ENCODE measurements at places on chromosomes 4 and X.

- DNase-seq, result no peak
Observed at GRCh38 chr4:114136069-114136468, 156.6 kb upstream of the ARSJ start.

- DNase-seq, result no peak
Observed at GRCh38 chr4:69147334-69147733, 51.1 kb downstream of the UGT2B7 start.

DNA sequence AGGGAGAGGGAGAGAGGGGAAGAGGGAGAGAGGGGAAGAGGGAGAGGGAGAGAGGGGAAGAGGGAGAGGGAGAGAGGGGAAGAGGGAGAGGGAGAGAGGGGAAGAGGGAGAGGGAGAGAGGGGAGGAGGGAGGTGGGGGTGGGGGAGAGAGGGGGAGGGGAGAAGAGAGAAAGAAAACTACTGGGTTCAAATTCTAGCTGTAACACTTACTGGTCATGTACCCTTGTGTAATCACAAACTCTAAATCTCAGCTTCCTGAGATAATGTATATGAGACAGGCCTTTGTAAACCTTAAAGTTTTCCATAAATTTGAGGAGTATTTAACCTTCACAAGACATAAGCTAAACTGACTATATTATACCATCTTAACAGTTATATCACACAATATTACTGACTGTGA is 109.1 kb downstream of the FGF16 start:
- no peak for DNase-seq

GRCh38 chr4:37885496-37885895 is 5.4 kb upstream of the TBC1D1 start:
- no peak for DNase-seq

- no peak for DNase-seq
Observed at GRCh38 chrX:115018040-115018647, 728 bp upstream of the IL13RA2 start.

GRCh38 chrX:102659790-102660757 is 8.8 kb downstream of the GPRASP1 start:
- DNase-seq, result no peak

DNA sequence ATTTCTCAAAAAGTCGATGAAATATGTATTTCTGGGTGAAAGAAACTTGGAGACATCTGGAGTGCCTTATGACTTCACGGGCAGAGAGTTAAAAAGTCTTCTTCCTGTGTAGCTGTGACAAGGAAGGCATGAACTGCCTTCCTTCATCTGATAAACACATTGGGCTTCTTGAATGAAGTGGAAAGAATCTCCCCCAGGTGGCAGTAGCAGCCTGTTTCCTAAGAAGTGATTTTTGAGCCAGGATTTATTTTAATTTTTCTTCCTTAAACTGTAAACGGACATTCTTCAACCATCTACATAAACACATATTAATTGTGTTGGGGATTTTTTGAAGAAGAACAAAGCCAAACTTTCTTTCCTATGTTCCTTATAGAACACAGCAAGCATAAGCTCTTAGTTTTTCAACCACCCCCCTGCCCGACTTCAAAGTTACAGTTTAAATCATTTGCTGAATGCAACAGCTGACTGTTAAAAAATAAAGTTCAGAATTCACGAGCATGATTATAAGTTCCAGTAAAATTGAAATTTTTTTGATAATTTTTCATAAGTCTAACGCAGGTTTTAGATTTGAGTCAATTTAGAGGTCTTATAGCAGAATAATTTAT is 980 bp upstream of the GIMD1 start:
- peak; percentile 53 for DNase-seq

- no peak for DNase-seq
Observed at GRCh38 chr4:5965225-5965624, 53.0 kb downstream of the C4orf50 start.

GRCh38 chr4:7419961-7420660 is 14.6 kb downstream of the PSAPL1 start:
- no peak for DNase-seq

DNA sequence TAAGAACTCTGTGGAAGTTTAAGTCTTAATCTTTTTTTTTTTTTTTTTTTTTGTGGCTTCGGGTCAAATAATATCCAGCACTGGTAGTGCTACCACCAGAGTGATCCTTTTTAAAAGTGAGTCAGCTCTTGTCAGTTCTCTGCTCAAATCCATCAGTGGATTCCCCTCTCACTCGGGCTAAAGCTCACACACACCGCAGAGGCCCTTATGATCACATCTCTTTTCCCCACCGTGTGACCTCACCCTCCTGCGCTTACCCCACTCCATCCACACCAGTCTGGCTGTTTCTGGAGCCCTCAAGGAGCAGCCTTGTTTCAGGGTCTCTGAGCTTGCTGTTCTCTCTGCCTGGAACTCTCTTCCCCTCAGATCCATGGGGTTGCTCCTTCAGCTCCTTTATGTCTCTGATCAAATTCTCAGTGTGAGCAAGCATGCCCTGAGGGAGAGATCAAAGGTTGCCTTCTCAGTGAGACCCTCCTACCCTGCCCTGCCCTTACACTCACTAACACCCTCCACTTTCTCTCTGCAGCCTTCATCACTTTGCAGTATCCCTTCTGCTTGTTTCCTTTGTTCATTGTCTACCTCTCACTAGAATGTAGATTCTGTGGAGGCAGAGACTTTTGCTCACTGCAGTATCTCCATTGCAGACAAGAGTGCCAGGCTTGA is 19.8 kb upstream of the BEND4 start:
- no peak for DNase-seq

- DNase-seq, result no peak
Observed at GRCh38 chr4:104571341-104571740, 76.6 kb upstream of the CXXC4 start.

GRCh38 chr4:113872426-113873260 is 106.8 kb downstream of the ARSJ start:
- DNase-seq, result no peak

GRCh38 chr4:152937336-152938236 is 1.5 kb downstream of the FHDC1 start:
- DNase-seq, result no peak

DNA sequence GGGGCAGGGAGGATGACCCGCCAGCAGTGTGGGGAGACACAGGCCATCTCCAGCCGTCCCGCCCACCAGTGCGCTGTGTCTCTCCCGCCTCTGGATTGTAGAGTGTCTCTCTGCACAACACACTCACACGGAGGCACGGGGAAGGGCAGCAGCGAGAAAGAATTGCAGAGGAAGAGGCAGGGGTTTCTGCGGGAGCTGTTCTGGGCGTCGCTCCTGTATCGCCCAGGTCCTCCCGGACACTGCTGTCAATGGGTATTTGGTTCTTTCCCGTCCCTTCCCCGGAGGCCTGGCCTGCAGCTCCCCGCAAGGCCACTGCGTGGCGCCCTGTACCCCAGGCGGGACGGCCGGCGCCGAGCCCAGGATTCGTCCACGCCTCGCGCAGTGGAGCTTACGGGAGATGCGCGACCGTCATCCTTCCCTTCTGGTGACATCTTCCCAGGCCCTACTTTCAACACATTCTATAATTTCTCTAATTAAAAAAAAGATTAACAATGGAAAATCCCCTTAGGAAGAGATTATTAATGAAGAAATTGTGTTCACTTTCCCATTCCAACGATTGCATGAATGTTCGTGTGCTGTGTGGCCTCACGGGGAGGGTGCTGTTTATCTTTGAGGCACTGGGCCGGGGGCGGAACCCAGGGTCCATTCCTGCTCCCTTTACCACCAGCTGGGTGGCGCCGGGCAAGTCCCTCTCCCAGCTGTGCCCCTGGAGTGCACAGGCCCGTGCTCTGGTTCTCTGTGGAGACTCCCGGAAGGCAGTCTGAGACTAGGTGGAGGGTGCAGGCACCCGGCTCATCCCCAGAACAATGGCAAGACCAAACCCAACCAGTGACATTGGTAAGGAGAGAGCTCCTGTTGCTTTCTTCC is 95.7 kb downstream of the CPZ start:
- no peak for DNase-seq

DNA sequence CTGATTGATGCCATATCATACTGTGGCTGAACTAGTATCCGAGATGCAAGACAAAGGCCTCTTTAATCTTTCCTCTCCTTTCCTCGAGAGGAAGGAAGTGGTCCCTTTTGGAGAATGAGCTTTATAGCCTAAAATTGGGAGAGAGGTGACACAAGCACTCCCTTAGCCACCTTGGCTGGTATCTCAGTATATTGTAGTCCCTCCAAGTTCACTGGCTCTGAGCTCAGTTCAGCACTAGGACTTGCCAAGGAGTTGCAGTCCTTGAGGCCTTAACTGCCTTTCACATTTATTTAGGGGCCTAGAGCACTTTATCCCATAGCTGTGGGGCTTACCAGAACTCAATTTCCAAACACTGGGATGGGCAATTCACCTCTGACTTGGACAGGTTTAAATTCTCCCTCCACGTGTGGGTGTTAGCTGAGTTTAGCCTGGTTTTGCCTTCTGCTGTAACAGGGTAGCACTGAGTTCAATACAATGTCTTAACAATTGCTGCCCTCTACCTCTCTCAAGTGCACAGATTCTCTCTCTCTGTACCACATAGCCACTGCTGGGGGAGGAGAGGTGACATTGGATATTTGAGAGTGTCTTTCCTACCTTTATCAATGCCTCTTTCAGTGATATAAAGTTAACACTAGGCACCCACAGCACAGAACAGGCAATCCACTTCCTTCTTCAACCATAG is 216.4 kb downstream of the TECRL start:
- no peak for DNase-seq

- DNase-seq, result no peak
Observed at GRCh38 chr4:2136726-2137125, 77.6 kb downstream of the NAT8L start.

GRCh38 chrX:53992589-53992988 is 51.7 kb downstream of the PHF8 start:
- DNase-seq, result no peak

DNA sequence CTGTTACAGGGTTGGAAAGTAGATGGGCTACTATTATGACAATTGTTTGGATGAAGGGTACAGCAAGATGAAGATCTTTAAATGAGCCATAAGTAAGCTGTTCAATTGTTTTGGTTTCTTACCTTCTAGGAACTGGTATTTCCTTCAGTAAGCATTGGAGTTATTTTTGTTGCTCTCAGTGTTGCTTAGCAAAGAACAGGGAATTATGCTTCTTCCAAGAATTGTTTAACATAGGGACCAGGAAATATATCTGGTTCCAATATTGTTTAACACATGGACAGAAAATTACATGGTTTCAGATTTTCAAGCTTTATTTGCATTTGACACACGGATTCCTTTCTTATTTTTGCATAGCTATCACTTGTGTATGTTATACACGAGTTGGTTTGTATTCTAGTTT is 1999.0 kb downstream of the ARAP2 start:
- no peak for DNase-seq

DNA sequence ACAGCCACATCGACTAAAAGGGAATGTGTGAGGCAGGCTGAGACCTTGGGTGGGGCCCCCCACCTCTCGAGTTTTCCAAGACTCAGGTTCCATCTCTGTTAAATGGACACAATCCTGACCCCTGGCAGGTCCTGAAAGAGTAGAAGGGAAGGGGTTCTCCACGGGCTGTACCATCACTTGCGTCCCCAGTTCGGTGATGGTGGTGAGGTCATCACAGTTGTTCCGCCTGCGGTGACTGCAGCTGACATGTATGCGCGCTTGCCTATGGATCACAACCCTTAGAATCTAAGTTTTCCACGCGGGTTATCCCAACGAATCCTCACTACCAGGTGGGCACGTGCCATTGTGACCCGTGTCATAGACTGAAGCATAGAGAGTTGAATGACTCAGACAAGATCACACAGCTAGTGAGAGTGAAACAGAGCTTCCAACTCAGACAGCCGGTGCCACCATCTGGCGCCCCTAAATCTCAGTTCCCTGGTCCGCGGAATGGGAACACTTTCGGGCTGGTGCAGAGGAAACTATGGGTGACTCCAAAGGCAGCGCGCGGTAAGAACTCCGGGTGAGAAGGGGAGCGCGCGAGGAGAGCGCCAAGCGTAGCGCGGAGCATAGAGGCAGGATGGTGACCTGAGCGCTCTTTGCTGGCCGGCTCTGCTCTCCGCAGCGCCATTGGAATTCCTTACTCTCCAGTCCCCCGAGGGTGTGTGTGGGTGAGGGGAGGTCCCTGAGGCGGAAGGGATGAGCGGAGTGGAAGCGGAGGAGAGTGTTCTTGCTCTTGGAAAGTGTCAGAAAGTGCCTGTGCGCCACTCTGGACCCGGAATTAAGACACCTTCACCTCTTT is 10.5 kb downstream of the MSX1 start:
- no peak for DNase-seq

DNA sequence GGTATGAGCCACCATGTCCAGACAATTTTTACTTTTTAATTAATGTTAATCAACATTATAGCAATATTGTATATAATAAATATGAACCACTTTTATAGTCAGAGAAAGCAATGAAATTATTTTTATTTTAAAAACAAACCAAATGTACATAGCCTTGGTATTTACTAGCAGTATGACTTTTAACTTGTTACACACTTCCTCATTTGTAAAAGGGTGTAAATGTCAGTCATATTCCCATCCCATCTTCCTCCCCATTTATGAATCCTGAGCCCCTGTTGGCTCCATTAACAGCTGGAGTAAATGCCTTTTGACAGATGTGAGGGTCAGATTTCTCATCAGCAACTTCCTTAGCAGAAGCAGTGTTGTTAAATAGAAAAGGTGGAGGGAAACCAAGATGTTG is 179.6 kb upstream of the SPRY1 start:
- DNase-seq, result no peak

- DNase-seq, result no peak
Observed at GRCh38 chrX:47577424-47577823, 4.8 kb upstream of the TIMP1 start.

- no peak for DNase-seq
Observed at GRCh38 chr4:101252721-101253120, 94.6 kb downstream of the PPP3CA start.

GRCh38 chr4:85707611-85708010 is 232.7 kb downstream of the ARHGAP24 start:
- no peak for DNase-seq

DNA sequence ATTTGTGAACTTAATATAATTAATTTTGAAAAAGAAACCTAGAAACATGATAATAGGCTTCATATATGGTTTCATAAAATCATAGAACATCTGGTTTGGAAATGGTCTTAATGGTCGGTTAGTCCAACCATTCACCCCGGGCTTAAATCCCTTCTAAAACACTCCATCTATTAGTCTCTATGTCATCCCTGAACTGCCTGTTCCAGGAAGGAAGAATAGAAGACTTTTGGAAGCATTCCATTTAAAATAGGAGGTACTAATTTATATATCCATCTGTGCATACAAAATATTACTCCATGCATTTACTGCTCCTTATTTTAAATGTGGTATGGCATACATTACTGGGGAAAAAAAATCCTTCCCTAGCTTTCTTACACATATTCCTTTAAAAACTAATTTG is 262.2 kb upstream of the DDX53 start:
- no peak for DNase-seq

- no peak for DNase-seq
Observed at GRCh38 chr4:18105030-18106011, 83.8 kb upstream of the LCORL start.

GRCh38 chr4:141524116-141524515 is 112.3 kb upstream of the IL15 start:
- DNase-seq, result no peak

DNA sequence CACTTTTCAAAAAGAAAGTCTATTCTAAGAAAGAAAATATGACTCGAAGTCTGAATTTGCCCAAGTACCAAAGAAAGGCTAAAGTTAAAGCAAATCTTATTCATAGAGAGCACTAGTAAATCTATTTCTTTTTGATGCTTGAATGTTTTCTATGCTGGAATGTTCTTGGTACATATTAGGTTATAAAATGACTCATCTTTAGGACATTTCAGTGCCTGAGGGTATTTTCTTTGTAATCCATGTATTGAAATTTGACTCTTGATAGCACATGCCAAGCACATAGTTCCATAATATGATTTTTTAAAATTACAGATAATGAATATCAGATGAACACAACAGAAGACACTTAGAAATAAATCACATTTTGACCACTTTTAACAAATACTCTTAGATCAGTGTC is 232.8 kb downstream of the TRIML1 start:
- DNase-seq, result peak; percentile 7

Data from AG04449 (cell line).